ENCODE measurements at places on chromosomes 12 and 14. TPM values are rescaled to one million over a fixed set of nuclear protein-coding genes. Genes with fewer than 3 reads are reported as not detected.

- DNase-seq = no peak
Observed at GRCh38 chr14:72559669-72560255, 334.1 kb downstream of the DPF3 start.

- no peak for DNase-seq
Observed at GRCh38 chr12:89566615-89567014, 40.8 kb upstream of the POC1B start.

DNA sequence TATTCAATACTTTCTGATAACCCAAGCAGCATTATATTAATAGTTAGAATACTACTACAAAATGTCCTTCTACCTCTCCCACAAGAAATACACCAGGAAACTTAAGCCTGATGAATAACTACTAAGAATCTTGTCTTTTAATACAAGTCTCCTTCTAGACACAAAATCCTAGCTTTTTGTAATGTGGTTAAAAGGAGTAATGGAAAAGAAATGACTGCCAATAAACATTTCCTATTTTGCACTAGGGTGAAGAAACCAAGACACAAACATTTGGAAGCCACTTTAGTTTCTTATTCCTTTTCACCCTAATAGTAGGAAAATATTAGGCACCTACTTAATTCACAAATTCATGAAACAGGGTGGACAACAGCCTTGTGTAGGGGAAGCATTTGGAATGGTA lies 51.3 kb upstream of the TTC7B start:
- DNase-seq = no peak

TRPV4 gene
- not detected for total RNA-seq

PIWIL1 gene
- total RNA-seq = not detected

GRCh38 chr12:56932867-56933266 lies 1.3 kb downstream of the SDR9C7 start:
- DNase-seq = no peak

DNA sequence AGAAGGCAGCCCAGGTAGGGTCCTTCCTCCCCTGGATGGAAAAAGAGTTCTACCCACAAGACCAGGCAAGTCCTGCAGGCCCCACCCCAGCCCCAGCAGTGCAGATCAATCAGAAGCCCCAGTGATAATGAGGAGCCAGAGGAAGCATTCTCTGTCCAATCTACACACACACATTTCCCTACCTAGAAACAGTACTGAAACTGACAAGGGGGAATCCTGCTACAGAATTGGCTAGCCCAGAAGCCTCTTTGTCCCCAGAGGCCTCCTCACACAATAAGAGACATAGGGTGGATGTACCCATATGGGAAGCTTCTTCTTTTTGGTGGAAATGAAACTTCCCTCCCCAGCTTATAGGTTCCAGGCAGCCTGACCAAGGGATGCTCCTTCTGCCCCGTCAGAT lies 9.9 kb downstream of the FSCB start:
- no peak for DNase-seq

DNA sequence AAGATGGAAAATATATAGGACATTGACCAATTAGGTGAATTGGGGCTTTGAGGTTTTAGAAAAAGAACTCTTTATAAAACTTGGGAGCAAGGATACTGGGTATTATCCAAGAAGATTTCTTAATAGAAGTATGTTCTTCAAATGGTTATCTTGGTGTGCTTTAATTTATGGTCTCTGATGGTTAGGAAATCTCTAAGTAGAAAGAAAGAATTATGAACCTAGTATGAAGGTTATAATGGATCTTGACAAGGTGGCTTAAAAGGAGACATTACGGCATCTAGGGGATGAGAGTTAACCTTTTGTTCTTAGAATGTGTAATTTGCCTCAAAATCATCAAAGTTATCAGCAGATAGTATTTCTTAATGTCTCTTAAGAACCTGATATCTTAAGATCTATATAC lies 210.4 kb upstream of the PRICKLE1 start:
- DNase-seq = no peak

RIPK3 gene
- 6.6 TPM for total RNA-seq

- DNase-seq = no peak
Observed at GRCh38 chr14:99756796-99757195, 36.4 kb upstream of the EML1 start.

CEBPE gene
- not detected for total RNA-seq

- DNase-seq = no peak
Observed at GRCh38 chr12:56722832-56723231, 2.3 kb downstream of the NACA start.

VPS33A gene
- 8.5 TPM for total RNA-seq

DNA sequence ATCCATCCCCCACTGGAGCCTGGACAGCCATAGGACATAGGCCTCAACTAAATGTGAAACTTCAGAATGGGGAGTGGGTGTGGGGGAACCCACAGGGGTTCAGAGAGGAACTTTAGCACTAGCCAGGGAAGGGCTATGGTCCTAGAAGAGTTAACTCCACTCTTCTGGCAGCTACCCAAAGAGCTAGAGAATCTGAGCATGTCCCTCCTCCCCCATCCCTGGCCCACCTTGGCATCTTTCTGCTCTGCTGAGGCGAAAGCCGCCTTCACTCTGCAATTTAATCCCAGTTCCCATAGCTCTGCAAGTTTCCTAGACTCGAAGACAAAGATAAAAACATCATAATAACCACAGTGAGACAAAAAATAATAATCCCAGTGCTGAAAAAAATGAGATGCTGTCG lies 214.7 kb upstream of the RTL1 start:
- no peak for DNase-seq

TRIAP1 gene
- 11.7 TPM for total RNA-seq

GRCh38 chr12:122929812-122930211 lies 33.9 kb upstream of the VPS37B start:
- DNase-seq = no peak

DNA sequence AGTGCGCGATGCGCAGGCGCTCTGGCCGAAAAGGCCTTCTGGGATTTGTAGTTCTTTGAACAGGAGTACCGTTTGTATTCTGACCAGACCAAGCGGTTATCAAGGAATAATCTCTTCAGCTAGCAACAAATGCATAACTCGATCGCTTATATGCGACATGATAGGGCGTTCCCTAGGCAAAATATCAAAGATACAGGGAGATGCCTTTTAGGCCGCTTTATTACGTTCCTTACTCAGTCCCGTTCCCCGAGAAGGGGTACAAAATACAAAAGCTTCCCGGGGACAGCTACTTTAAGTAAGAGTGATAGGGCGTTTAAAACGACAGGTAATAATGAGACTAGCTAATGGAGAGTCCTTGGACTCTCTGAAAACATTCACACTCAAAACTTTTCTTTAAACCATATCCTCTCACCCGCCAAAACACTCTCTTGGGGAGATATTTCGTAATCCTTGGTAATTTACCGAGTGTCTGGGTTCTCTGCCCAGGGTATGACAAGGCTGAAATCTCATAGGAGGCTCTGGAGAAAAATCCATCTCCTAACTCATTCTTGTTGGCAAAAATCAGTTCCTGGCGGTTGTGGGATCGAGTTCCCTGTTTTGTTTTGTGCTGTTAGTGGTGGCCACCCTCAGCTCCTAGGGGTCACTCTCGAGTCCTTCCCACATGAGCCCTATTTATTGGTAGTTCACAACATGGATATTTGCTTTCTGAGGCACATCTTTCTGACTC lies 412 bp upstream of the SNW1 start:
- peak; percentile 40 for DNase-seq

- no peak for DNase-seq
Observed at GRCh38 chr14:65864549-65864948, 452.0 kb downstream of the FUT8 start.

GRCh38 chr14:59004012-59004411 lies 184.5 kb upstream of the DAAM1 start:
- no peak for DNase-seq

DNA sequence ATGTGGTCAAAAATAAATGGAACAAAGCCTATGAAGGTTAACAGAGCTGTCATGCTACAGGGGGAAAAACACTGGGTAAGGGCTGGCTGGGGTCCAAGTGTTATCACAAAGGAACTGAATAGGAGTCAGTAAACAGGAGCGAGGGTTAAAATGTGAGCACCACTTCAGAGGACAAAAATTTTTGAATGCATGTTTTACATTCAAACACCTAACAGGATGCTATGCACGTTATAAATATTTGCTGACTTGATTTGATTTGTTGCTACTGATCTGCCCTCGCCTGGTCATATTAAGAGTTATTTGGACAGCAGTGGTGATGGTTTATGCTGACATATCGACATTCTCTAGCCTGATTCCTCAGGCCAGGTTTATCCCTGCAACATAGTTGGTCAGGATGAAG lies 7.4 kb upstream of the KTN1 start:
- no peak for DNase-seq

DNA sequence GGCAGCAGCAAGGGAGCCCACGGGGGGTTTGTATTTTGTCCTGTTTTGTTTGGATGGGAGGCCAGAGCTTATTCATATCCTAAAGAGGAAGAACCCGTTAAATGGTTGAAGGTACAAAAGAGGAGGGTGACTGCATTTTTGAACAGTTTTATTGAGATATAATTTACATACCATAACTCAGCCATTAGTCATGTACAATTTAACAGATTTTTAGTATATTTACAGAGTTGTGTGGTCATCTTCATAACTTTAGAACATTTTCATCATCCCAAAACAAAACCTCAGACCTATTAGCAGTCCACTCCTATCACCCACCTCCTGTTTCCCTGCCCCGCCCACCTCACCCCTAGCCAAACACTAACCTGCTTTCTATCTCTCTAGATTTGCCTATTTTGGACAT lies 12.6 kb downstream of the NRDE2 start:
- no peak for DNase-seq

MIS18BP1 gene
- total RNA-seq = 73.7 TPM

- DNase-seq = no peak
Observed at GRCh38 chr12:56339158-56339422, 406 bp downstream of the IL23A start.

- no peak for DNase-seq
Observed at GRCh38 chr12:74957634-74958033, 252.0 kb downstream of the KCNC2 start.

DNA sequence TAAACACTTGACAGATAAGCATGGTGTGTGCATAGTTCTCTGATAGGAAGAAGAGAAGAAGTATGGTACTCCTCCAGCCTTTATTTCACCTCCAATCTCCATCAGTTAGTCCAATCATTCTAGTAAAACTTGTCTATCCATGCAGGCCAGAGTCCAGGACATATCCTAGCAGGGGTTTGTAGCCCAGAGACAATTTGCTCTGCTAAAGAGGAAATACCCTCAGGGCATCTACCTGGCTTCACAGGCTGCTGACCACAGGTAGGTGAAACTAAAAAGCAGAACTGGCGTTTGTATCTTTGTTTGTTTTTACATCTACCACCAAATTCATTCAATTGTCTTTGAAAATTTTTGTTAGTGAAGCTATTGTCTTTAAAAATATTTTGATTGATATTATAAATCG lies 717.6 kb downstream of the FSCB start:
- DNase-seq = no peak

REP15 gene
- total RNA-seq = not detected

ARHGAP9 gene
- total RNA-seq = 3.2 TPM

TDG gene
- 17.4 TPM for total RNA-seq

- DNase-seq = no peak
Observed at GRCh38 chr14:97328743-97329142, 531.6 kb downstream of the VRK1 start.

HEATR5A gene
- total RNA-seq = 56.8 TPM

GRCh38 chr12:54037360-54038283 lies 4.8 kb downstream of the HOXC5 start:
- DNase-seq = no peak

- no peak for DNase-seq
Observed at GRCh38 chr12:123085730-123086487, 65.0 kb downstream of the PITPNM2 start.

GRCh38 chr14:64112867-64113678 lies 181.1 kb downstream of the ESR2 start:
- DNase-seq = no peak

PTPN21 gene
- 6.5 TPM for total RNA-seq

- DNase-seq = no peak
Observed at GRCh38 chr14:64788706-64789105, 84.5 kb downstream of the PLEKHG3 start.

DNA sequence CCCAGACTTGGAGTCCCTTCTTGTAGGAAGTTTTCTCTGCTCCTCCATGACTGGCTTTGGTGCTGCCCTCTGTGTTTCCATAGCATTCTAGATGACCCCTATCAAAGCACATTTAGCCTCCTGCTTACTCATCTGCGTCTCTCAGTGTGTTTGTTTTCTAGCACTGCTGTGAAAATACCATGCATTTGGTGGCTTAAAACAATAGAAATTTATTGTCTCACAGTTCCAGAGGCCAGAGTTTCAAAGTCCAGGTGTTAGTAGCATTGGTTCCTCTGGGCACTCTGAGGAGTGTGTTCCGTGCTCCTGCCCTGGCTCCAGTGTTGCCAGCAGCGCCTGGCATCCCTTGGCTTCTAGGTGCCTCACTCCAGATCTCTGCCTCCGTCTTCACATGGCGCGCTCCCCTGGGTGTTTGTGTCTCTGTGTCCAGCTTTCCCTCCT lies 86.1 kb downstream of the CACNA1C start:
- DNase-seq = no peak
